T-helper 2 cell treated with Interferon-gamma antibody and Interleukin-4, amounts not matched to agents 100 ng/mL and 5 ng/mL, for 36 hours (primary cell): ENCODE measurements at places on chromosomes 7 and 10. TPM values are rescaled to one million over a fixed set of nuclear protein-coding genes. Genes with fewer than 3 reads are reported as not detected.

The TFEC gene
- total RNA-seq, result 0.61 and 1.0 TPM in 2 replicates

The NUTM2E gene
- 0.11 TPM in 1 of 2 replicates, not detected in the other for total RNA-seq

The FAM25G gene
- total RNA-seq, result not detected in 2 replicates

The GRID2IP gene
- total RNA-seq, result 0.07 TPM in 1 of 2 replicates, not detected in the other

The EBLN1 gene
- total RNA-seq, result not detected in 2 replicates

The TEX47 gene
- total RNA-seq, result not detected in 2 replicates

The FGFBP3 gene
- 1.1 and 1.3 TPM in 2 replicates for total RNA-seq

The IL2RA gene
- 239 and 245 TPM in 2 replicates for total RNA-seq

The CDHR3 gene
- total RNA-seq, result 2.7 and 3.6 TPM in 2 replicates

The PRSS37 gene
- total RNA-seq, result not detected in 2 replicates

The PVRIG gene
- total RNA-seq, result 46.2 and 49.9 TPM in 2 replicates

The CFAP70 gene
- total RNA-seq, result 0.20 and 0.25 TPM in 2 replicates

The ITGA8 gene
- not detected in 2 replicates for total RNA-seq

The CUBN gene
- total RNA-seq, result 0.55 and 0.89 TPM in 2 replicates

The SAP25 gene
- 21.4 and 22.5 TPM in 2 replicates for total RNA-seq

The SLC26A4 gene
- total RNA-seq, result 3.5 and 4.5 TPM in 2 replicates

The TMEM209 gene
- total RNA-seq, result 38.4 and 41.9 TPM in 2 replicates

The SLC16A12 gene
- total RNA-seq, result 0.02 TPM in 1 of 2 replicates, not detected in the other

The TWIST1 gene
- 0.18 and 0.27 TPM in 2 replicates for total RNA-seq

The TMEM139 gene
- 0.89 and 1.2 TPM in 2 replicates for total RNA-seq

The ELAPOR2 gene
- 4.1 and 6.0 TPM in 2 replicates for total RNA-seq

The DYNC1I1 gene
- total RNA-seq, result not detected in 2 replicates

The RUFY2 gene
- total RNA-seq, result 13.4 and 13.7 TPM in 2 replicates

The ABCC2 gene
- total RNA-seq, result 0.73 and 1.3 TPM in 2 replicates

The ADRB1 gene
- total RNA-seq, result not detected in 2 replicates

The RBP3 gene
- total RNA-seq, result not detected in 2 replicates

The TRIP6 gene
- 27.0 and 30.8 TPM in 2 replicates for total RNA-seq

The SPDYE11 gene
- not detected in 2 replicates for total RNA-seq

The RAPGEF5 gene
- 0.27 and 0.41 TPM in 2 replicates for total RNA-seq

The WEE2 gene
- total RNA-seq, result 0.05 and 0.14 TPM in 2 replicates

The MYOF gene
- 2.6 and 3.0 TPM in 2 replicates for total RNA-seq

The MYOZ1 gene
- total RNA-seq, result not detected in 2 replicates

The EGFR gene
- total RNA-seq, result not detected in 2 replicates

The C10orf143 gene
- 3.9 and 4.9 TPM in 2 replicates for total RNA-seq
